ENCODE measurements at places on chromosomes 12 and 14.

DNA sequence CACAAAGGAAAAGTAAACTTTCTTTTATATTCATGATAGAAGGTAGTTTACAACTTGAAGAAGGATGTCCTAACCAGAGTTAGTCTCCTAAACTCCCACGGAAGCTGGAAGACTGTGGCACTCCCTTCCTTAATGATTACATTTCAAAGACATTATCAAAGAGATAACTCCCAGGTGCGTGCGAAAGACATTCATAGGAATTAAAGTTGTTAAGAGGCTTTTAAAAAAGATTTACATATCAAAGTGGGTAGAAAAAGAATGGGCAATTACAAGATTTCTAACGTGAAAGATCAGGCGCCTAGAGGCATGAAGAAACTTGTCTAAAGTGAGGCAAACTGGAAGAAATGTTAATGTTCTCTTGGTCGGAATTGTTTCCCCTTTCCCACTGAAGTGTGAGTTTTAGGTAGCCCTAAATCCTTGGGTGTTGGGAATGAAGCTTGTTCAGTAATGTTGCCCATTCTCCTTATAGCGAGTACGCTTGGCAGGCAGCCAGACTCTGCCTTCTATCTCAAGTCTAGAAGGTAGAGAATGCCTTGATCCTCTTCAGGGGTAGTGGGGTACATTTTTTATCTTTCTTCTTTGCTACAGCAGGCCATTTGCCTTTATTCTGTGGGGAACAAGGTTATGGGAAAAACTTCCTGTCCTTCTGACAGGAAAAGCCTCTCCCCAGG, 642.0 kb downstream of the SLC6A15 start:
- DNase-seq = no peak

GRCh38 chr12:6828781-6829535, 751 bp downstream of the P3H3 start:
- no peak for DNase-seq

DNA sequence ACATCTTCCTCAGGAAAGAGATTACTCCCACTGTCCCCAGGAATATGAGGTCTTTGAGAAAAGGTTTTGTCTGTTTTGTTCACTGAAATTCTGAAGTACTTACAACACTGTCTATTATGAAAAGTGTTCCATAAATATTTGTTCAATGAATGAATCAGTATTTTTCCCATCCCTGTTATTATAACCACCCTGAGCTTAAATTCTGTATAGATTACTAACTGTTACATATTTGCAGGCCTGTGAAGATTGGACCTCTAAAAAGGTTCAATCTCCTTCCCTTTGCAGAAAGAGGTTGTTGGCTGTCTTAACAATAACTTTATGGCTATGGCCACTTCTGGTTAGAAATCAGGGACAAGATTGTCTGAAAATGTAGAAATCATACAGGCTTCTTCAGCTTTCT, 174.5 kb upstream of the NPAS3 start:
- no peak for DNase-seq

GRCh38 chr14:21077672-21078071, 7.6 kb downstream of the ARHGEF40 start:
- DNase-seq = no peak

DNA sequence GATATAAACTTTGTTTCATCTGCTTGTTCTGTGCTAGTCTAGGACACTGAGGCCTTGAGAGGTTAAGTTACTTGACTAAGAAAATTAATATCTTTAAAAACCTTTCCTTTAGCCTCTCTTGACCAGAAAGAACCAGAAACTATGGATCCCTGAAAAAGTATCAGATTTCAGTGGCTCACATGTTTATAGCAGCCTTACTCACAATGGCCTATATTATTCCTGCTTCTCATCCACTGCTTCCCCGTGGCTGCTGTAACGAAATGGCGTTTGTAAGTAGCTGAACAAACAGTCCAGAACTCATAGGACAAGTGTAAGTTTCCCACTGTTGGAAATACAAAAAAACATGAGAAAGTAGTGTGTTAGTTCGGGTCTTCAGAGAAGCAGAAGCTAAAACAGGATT, 3.2 kb upstream of the PYGL start:
- no peak for DNase-seq

DNA sequence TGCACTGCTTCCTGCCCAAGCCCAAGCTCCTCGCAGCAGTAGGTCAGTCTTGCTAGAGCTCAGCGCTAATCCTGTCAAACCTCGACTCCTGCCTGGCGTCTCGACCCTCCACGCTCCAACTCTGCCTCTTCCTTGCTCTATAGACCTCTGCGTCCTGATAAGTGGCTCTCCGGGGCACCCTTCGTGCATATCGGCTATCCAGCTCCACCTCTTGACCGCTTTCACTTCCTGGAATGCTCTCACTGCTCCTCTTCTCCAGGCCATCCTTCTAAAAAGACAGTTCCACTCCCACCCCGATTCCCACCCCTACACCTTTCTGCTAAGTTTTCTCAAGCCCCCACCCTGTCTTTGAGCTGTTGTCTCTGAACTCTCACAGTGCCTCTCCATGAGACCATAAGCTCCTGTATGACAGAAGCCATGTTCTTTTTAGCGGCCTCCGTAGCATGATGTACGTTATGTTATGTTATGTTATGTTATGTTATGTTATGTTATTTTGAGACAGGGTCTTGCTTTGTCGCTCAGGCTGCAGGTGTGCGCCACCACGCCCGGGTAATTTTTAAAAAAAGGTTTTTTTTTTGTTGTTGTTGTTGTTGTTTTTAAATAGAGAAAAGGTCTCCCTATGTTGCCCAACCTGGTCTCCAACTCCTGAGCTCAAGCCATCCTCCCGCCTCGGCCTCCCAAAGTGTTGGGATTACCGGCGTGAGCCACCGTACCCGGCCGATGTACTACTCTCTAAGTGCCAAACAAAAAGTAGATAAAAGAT, 601 bp downstream of the COX14 start:
- DNase-seq = no peak

DNA sequence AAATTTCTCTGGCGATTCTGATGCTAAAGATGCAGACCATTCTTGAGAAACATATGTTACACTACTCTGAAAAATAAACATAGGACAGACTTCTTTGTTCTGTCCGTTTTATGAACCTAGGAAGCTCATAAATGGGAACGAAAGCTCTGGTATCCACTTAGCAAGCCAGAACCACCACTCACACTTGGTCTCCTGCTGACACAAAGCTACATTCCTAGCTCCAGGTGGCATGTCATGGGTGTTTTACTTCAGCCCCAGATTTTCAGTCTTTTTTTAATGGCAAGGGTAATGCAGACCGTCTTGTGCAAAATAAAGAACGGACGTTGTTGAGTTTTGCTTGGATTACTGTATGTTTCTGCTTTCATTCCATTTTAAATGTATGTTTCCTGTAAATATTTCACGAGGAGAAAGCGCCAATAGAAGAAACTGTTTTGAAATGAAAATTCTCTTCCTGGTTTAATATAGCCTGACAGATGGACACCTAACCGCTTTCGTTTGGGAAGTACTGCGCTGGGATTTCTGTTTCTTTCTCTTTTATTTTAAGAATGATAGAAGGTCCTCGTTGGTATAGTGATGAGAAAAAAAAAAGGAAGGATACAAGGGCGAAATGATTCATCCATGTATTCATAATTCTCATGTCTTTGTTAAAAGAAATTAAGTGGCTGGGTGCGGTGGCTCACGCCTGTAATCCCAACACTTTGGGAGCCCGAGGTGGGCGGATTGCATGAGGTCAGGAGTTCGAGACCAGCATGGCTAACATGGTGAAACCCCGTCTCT, 871 bp upstream of the COQ5 start:
- no peak for DNase-seq

DNA sequence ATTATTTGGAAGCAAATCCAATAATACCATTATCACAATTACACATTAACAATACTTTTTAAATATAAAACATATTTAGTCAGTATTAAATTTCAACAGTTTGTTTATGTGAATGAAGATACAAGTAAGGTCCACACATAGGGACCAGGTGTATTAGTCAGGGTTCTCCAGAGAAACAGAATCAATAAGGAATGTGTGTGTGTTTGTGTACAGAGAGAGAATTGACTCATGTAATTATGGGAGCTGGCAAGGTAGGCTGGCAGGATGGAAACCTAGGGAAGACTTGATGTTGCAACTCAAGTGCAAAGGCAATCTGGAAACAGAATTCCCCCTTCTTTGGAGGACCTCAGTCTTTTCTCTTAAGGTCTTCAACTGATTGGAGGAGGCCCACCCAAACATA, 123.2 kb upstream of the OTX2 start:
- DNase-seq = no peak

DNA sequence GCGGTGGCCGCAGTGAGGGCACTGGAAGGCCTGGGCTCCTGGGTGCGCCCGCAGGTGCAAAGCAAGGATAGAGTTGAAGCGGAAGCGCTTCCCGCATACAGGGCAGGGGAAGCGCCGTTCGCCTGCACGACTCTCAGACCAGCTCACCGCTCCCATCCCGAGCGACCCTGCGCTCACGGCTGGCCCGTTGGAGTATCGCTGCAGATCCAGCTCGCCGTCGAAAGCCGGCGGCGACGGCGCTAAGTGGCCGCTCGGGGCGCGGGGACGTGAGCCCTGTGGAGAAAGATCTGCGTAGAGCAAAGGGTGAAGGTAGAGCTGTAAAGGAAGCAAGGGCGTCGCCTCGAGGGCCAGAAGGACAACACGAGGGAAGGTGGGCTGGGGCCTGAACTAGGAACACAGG, 5.4 kb downstream of the ZNF219 start:
- no peak for DNase-seq

DNA sequence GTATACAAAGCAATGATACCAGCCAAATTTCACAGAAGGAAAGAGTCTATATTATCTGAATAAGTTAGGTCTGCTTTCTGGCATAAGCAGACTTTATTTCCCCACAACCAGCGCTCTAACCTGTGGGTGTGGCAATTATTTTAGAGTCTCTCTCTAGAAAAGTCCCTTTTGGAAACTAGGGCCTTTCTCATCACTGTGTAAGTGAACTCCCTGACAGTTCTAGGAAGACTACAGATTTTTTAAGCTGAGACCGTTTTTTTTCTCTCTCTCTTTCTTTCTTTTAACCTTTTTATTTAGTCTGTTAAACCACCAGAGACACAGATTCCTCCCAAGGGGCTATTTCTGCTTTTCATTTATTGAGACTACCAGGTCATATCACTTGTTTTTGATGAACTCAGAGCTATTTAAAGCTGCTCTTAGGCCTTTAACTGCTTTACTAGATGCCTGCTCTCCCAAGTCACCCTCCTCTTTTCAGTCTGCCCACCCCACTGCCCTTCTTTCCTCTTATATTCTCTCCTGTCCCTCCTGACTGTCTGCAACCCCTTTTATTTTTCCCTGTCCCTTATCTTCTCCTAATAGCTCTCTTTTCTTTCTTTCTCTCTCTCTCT, 69.2 kb upstream of the ARHGAP5 start:
- DNase-seq = no peak
